Endothelial cell of umbilical vein (primary cell): ENCODE measurements at places on chromosomes 16 and 17. TPM values are rescaled to one million over a fixed set of nuclear protein-coding genes. Genes with fewer than 3 reads are reported as not detected.

The RRAD gene
- polyA plus RNA-seq: 0.48 and 0.60 TPM in 2 replicates

The KRT20 gene
- polyA plus RNA-seq: not detected in 2 replicates

The C17orf50 gene
- polyA plus RNA-seq: 0.15 TPM in 1 of 2 replicates, not detected in the other

The CSH1 gene
- polyA plus RNA-seq: not detected in 2 replicates

The RAB26 gene
- polyA plus RNA-seq: 2.0 and 3.1 TPM in 2 replicates

The FOXJ1 gene
- not detected in 2 replicates for polyA plus RNA-seq

The CHRNE gene
- polyA plus RNA-seq: 1.1 and 1.3 TPM in 2 replicates

- DNase-seq: no peak
Observed at GRCh38 chr16:85608515-85608885, 4.6 kb upstream of the GSE1 start.

- no peak for DNase-seq
Observed at GRCh38 chr16:89090182-89090630, 3.4 kb upstream of the ACSF3 start.

DNA sequence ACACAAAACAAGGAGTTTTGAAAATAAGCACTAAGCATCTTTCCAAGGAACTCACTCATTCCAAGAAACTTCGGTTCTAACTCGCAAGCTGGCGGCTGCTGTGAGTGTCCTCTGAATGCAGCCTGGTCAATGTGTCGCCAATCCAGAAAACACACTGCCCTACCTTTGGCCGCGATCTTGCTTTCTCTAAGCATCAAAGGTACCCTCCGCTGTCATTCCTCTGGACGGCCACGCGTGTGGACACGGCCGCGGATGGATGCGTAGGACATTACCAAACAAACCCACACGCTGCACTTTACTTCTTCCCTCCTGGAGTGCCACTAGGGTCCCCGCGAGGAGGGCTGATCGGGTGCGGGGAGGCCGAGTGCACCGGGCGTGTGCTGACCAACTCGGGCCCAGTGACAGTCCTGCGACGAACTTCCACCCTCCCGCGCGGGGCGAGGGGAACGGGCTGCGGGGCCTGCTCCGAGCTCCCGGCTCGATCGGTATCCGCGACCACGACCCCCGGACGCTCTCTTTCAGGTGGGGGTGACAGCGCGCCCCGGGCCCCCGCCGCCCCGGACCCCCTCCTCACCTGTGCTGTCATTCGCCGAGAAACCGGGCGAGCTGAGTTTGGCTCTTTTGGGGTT lies 1.1 kb downstream of the CREBBP start:
- DNase-seq: no peak

GRCh38 chr16:51630076-51630475 lies 479.0 kb upstream of the SALL1 start:
- DNase-seq: no peak

- DNase-seq: no peak
Observed at GRCh38 chr17:81427173-81428120, 32.2 kb downstream of the BAHCC1 start.

DNA sequence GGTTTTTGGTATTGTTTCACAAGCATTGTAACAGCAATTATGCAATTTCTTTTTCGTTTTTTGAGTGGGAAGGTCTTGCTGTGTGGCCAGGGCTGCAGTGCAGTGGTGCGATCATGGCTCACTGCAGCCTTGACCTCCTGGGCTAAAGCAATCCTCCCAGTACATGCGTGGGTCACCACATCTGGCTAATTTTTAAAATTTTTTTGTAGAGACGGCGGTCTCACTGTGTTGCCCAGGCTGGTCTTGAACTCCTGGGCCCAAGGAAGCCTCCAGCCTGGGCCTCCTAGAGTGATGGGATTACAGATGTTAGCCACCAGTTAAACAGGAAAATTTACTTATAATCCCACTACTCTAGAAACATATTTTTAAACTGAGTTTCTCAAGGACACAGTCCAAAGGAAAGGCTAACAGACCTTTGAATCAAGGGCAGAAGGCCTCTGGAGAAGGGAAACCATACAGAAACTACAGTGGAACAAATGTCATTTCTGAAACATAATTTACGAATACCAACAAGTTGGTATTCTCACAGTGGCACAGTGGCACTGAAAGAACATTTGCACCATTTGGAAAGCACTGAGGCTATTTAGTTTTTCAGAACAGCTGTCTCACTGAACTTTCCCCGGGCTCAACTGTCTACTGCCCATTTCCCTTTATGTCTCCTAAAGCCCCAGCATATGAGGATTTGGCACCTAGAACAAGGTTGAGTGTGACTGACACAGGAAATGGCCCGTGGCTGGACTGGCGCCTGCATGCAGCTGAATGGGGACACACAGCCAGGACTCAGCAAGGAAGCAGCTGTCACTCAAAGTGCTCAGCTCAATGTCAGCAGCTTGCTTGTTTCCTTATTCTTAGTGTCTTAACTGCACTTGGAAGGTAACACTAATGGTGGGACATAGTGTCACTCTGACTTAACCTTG lies 2.8 kb upstream of the PRKAR1A start:
- peak; percentile 66 for DNase-seq

DNA sequence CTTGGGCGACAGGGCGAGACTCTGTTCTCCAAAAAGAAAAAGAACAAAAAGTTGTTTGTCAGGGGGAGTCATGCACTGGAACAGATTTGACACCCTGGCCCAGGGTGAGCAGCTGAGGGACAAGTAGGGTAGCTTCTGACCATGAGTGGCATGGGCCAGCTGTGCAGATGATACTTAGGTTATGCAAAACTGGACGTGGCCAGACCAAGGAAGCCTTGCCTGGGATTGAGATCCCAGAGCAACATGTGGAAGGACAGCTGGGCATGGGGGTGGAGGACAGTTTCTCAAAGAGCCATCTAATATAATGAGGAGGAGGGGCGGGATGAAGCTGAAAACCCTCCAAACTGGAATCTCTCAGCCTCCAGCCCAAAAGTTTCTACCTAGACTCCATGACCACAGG lies 19.6 kb upstream of the SLC35B1 start:
- DNase-seq: no peak

DNA sequence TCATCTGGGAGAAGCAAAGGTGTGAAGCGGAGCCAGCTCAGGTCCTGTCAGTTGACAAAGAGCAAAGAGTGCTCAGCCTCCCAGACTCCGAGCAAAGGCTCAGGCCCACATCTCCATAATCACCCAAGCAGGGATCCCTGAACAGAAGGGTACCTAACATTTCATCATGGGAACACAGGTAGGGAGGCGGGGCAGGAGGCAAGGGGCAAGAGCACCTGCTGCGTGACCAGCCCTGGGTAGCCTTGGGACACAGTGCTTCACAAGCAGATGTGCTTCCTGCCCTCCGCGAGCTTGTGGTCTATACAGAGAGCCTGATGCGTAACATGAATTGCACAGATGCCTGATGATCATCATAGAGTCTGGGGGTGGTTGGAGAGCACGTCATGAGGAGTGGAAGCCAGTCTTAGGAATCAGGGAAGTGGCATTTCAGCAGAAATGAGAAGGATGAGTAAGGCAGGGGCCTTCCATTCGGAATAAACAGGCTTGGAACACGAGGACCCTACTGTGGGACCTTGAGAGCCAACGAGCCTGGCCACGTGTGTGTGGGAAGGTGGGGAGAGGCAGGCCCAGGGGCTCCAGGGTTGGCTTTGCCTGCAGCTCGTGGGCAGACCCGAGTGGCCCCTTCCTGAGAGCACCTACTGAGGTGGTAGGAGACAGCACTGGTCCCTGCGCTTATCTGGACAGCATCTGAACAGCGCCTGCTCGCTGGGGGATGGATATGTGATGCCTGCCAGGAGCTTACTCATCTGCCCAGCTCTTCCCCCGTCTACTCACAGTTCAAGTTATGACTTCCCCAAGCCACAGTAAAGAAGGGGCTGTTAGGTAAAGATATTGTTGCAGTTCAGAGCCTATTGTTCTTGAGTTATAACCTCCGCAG lies 125.8 kb downstream of the CCDC182 start:
- no peak for DNase-seq

DNA sequence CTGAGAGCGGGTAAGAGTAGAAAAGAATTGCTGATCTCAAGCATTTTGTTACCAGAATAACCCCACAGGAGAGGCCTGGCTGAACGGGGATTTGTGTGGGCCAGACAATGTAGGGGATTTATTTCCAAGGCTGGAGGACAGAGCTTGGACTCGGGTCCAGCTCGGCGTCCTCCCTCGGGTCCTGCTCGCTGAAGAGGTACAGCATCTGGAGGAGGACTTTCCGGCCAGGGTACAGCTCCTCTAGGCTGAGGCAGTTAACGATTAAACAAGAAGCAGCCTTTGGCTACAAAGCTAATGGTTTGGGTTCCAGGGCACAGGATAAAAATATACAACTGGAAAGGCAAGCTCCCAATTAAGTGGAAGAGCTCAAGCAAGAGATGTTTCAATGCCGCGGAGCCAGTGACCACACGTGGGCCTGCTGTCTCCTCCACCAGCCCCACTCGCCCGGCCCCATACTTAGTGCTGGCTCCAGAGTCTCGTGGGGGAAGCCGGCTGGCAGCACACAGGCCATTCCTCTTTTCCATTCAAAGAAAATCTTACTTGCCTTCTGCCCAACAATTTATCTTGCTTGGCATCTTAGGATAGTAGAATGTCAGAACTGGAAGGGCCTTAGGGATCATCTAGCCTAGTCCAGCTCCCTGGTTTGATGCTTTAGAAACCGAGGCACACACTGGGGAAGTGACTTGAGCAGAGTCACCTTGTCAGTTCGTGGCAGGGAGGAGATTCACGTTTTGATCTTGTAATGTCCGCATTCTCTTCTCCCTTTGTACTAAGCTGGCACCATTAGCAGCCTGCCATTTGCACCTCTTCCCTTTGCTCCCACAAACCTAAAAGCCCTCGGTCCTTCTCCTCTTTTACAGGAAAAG lies 85.9 kb upstream of the TBX2 start:
- DNase-seq: no peak

DNA sequence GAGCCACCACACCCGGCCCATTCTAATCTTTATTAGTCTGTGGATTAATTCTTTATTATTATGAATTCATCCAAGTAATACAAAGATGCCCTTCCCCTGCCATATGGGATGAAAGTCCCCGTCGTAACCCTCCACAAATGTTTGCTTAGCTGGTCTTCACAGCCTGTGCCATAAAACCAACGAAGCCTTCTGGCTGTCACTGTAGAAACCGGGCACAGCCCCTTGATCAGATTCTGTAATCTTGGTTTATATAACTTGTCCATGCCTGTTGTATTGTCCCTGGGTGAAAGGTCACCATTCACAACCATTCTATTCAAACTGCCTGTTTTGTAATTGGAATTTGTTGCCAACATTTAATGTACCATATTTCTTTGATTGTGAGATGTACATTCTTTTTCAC lies 66.5 kb downstream of the ATP2C2 start:
- no peak for DNase-seq

- DNase-seq: no peak
Observed at GRCh38 chr17:44914698-44915271, 515 bp downstream of the GFAP start.

DNA sequence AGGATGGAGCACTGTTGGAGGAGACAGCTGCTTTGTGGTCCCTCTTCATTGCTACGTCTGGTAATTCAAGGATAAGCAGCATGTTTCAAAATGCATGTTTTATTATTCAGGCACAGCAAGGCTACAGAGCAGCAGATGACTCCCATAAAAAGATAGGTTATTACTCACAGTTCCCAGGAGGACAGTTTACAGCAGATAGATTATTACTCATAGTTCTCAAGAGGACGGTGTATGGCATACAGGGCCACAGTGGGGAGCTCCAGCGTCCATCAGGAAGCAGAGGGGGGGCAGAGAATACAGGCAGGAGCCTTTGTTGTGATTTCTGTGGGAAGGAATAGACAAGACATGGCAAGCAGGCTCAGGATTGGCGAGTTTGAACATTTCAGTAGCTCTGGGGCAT lies 72.9 kb downstream of the DNAH9 start:
- DNase-seq: no peak

- no peak for DNase-seq
Observed at GRCh38 chr17:81244358-81245023, 5.4 kb downstream of the NDUFAF8 start.

DNA sequence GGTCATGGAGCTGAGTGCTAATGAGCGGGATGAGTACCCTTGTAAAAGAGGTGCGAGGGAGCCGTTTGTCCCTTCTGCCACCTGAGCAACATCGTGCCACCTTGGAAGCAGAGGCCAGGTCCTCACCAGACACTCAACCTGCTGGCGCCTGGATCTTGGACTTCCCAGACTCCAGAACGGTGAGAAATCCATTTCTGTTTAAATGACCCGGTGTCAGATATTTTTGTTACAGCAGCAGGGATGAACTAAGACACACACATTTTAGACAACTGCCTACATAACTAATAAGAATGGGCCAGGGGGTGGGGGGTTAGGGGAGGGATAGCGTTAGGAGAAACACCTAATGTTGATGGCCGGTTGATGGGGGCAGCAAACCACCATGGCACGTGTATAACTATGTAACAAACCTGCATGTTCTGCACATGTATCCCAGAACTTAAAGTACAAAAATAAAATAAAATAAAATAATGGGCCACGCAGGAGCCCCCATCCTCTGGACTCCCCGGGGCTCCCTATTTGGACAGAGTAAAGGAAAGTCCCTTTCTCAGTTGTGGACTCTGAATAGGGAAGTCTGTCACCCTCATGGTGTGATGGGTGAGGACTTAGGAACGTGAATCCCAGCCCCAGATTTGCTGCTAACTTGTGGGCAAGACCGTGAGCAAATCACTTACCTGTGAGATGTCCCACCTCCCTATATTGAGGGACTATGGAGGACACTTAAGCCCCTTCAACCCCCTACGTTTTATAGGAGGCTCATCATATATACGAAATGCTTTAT lies 60.6 kb upstream of the DNAH17 start:
- no peak for DNase-seq

DNA sequence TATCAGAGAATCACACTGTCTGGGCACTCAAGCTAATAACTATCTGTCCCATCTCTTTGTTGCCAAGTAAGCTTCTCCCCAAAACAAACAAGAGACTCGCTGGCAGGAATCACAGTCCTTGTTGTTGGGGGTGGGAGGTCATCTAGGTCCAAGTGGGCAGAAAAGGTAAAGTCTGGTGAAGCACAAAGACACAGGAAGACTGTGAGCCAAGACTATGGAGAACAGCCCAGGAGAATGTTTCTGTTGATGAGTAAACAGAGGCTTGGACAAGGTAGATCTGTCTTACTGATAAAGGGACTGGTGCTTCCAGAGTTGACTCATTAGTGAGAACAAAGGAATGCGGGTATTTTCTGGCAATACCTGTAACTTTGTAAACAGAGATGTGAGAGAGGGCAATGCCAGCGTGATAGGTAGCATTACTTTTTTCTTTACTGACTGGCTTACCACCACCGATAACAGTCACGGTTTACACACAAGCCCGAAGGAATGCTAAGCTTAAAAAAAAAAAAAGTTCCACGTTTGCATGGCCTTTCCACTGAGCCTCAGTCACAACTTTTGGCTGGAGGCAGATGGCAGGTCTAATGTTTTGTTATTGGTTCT lies 11.5 kb upstream of the MMD start:
- no peak for DNase-seq

DNA sequence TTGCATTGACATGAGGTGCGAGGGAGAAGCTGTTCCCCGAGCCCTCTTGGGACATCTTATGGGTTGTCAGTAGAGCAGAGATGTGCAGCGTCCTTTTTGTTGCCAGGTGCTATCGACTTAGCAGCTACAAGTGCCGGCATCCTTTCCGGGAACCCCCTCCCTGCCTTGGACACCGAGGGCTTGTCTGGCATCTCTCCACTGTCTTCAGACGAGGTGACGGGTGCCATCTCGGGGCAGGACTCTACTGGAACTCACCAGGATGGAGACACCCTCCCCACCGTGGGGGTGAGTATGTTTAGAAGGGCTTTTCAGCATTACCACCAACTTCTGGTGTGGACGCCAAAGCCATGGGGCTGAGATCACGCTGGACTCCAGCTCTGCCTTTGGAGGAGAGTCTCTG lies 11.8 kb upstream of the JPT2 start:
- no peak for DNase-seq
